Stomach (tissue), 19 donors: ENCODE measurements at places on chromosomes 3 and 15.

DNA sequence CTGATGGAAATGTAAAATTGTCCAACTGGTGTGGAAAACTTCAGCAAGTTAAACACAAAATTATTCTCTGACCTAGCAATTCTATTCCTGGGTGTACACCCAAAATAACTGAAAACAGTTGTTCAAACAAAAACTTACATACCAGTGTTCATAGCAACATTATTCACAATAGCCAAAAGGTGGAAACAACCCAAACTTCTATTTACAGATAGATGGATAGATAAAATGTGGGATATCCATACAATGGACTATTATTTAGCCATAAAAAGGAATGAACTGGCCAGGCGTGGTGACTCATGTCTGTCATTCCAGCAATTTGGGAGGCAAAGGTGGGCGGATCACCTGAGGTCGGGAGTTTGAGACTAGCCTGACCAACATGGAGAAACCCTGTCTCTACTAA, 6.9 kb upstream of the VWA5B2 start:
- no peak for DNase-seq

GRCh38 chr3:65169961-65170360, 482.2 kb upstream of the ADAMTS9 start:
- DNase-seq = no peak

- no peak for DNase-seq
These were observed 411.7 kb downstream of the MAGI1 start for GRCh38 chr3:65627062-65627461.

DNA sequence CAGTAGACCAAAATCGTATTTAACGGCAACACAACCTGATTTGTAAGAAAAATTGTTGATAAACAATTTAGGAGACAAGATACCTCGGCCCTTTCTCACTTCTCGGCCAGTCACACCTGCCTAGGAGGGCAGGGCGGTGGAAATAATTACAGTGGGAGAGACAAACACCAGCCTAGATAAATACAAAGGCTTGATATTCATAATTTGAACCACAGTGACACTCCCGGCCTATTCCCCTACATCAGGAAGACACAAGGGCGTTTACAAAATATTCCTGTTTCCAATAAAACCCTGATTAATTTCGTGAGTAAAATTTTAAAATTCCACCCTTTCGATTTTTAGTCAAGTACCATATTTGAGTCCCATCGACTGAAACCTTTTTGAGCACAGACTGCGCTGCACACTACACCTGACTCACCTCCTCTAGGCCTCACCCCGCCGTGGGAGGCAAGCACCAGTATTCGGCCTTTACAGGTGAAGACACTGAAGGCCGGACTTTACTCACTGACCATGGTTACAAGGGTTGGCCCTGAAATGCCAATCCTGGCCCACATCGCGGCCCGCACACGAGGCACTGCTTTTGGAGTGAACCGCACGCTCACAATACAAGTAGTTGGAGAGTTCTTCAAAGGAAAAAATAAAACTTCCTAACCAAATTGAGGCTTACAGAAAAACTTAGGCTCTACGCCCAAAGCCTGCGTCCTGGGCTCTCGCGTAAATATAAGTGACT, 794 bp downstream of the ARPP19 start:
- DNase-seq = peak; percentile 73

- no peak for DNase-seq
These were observed 131.8 kb upstream of the SLC7A14 start for GRCh38 chr3:170717410-170718402.

GRCh38 chr3:99250821-99251355, 349.4 kb upstream of the DCBLD2 start:
- no peak for DNase-seq

- DNase-seq = no peak
These were observed 73.9 kb downstream of the ARNT2 start for GRCh38 chr15:80478075-80478474.

- no peak for DNase-seq
These were observed 2.0 kb downstream of the GP5 start for GRCh38 chr3:194396859-194397756.
